Epithelial cell of umbilical artery (primary cell): ENCODE measurements at places on chromosomes 6 and 20. TPM values are rescaled to one million over a fixed set of nuclear protein-coding genes. Genes with fewer than 3 reads are reported as not detected.

Gene FAM217A
- total RNA-seq = not detected in 2 replicates

Gene RAET1E
- 0.46 TPM in 1 of 2 replicates, not detected in the other for total RNA-seq

Gene CALHM5
- total RNA-seq = 9.1 and 11.4 TPM in 2 replicates

Gene ECT2L
- total RNA-seq = 0.32 TPM in 1 of 2 replicates, not detected in the other

Gene SLC26A8
- not detected in 2 replicates for total RNA-seq

Gene SFT2D1
- 35.7 and 43.6 TPM in 2 replicates for total RNA-seq

Gene NKX2-4
- total RNA-seq = not detected in 2 replicates

Gene PROKR2
- total RNA-seq = under 0.01 TPM in 1 of 2 replicates, not detected in the other

Gene SAMD10
- 2.6 TPM in 2 replicates for total RNA-seq

Gene STXBP5
- total RNA-seq = 20.1 and 24.3 TPM in 2 replicates

Gene STMND1
- not detected in 2 replicates for total RNA-seq

Gene FAM209B
- total RNA-seq = not detected in 2 replicates

Gene RFX6
- total RNA-seq = not detected in 2 replicates

Gene RBPJL
- total RNA-seq = not detected in 2 replicates

Gene NKAIN4
- not detected in 2 replicates for total RNA-seq

Gene CNKSR3
- total RNA-seq = 2.9 and 6.8 TPM in 2 replicates

Gene PPIL6
- total RNA-seq = 1.7 and 2.3 TPM in 2 replicates

Gene ROMO1
- 164 and 382 TPM in 2 replicates for total RNA-seq

Gene ENPP5
- total RNA-seq = not detected in 2 replicates

Gene HNF4A
- not detected in 2 replicates for total RNA-seq

Gene C6orf120
- total RNA-seq = 25.7 and 26.3 TPM in 2 replicates

Gene ADISSP
- 20.2 and 29.6 TPM in 2 replicates for total RNA-seq

Gene TRIM10
- total RNA-seq = not detected in 2 replicates

Gene HLA-DQA2
- not detected in 2 replicates for total RNA-seq

Gene AFDN
- 71.5 and 91.0 TPM in 2 replicates for total RNA-seq

Gene MAPK13
- total RNA-seq = 1.6 and 3.6 TPM in 2 replicates

Gene LTB
- 3.2 and 6.7 TPM in 2 replicates for total RNA-seq

Gene AVP
- not detected in 2 replicates for total RNA-seq

Gene MBOAT1
- 2.3 and 6.5 TPM in 2 replicates for total RNA-seq

Gene TLDC2
- not detected in 2 replicates for total RNA-seq

Gene CST3
- 81.8 and 138 TPM in 2 replicates for total RNA-seq

Gene IL20RA
- not detected in 2 replicates for total RNA-seq

Gene MUC21
- total RNA-seq = not detected in 2 replicates

Gene MRAP2
- 12.3 and 18.8 TPM in 2 replicates for total RNA-seq

Gene RSPH9
- total RNA-seq = 0.15 and 0.32 TPM in 2 replicates

Gene PRDM1
- 0.30 and 1.3 TPM in 2 replicates for total RNA-seq

Gene PACRG
- total RNA-seq = not detected in 2 replicates

Gene SLC2A10
- 10.6 and 13.3 TPM in 2 replicates for total RNA-seq

Gene SERAC1
- total RNA-seq = 5.8 and 9.0 TPM in 2 replicates

Gene KHDRBS2
- total RNA-seq = not detected in 2 replicates

Gene TNXB
- under 0.01 and 0.15 TPM in 2 replicates for total RNA-seq

Gene GPX5
- total RNA-seq = not detected in 2 replicates

Gene LINC00237
- total RNA-seq = not detected in 2 replicates

Gene MUCL3
- not detected in 2 replicates for total RNA-seq

Gene SOBP
- 0.97 and 1.7 TPM in 2 replicates for total RNA-seq

Gene ELOVL4
- 2.3 and 3.0 TPM in 2 replicates for total RNA-seq

Gene CEBPB
- total RNA-seq = 7.1 and 29.0 TPM in 2 replicates

Gene OPRL1
- total RNA-seq = 0.61 and 2.3 TPM in 2 replicates

Gene PLEKHG1
- total RNA-seq = 27.6 and 32.2 TPM in 2 replicates

Gene ACTL10
- total RNA-seq = 3.6 and 4.0 TPM in 2 replicates

Gene RHAG
- not detected in 2 replicates for total RNA-seq

Gene SENP6
- total RNA-seq = 58.8 and 79.3 TPM in 2 replicates

Gene TMX4
- 16.2 and 16.6 TPM in 2 replicates for total RNA-seq
